AG20443 (cell line): ENCODE measurements at places on chromosomes 12 and 14.

GRCh38 chr14:85587151-85587711 is 57.3 kb downstream of the FLRT2 start:
- DNase-seq = no peak

DNA sequence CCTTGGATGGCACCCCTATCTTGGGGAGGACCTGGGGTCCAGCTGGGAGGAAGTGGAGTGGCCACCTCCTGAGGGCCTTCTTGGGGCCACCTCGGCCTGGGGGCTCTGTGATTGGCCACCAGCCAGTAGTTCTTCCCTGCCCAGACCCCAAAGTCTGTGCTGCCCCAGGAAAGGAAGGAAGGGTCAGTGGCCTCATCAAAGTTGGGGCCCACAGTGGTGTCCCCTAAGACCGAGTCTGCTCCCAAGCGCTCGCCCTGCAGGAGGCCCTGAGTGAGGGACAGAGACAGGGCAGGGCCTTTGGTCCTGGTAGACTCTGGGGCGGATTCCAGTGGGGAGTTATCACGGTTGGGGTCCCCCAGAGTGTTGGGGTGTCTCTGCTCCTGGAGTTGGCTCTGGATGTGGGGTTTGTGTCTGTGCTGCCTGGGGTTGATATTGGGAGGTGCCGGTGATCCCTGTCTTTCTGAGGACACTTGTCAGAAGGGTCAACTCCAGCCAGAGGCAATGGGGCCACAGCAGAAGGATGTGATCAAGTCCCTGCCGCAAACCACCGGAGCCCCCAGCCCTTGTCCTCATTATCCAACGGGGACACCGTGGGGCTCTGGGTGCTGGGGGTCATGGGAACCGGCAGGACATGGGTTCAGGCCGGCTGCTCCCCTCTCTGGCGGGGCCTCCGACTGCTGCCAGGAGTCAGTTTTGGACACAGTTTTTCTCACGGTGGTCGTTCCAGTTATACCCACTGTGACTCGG is 364.3 kb downstream of the TMEM121 start:
- no peak for DNase-seq

DNA sequence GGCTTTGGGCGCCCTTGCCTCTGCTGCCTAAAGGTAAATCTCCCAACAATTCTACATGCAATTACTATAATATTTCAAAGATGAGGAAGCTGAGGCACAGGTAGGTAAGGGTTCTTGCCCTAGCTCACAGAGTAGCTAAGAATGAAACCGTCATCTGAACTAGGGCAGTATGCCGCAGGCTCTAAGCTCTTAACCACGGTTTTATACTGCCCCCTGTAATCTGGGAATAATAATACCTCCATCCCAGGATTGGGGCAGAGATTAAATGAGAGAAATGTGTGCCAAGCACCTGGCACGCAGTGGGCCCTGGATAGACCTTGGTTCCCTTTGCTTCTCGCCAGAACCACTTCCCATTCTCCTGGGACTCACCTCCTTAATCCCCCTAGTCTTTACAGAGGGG is 1.5 kb upstream of the HRK start:
- DNase-seq = peak; percentile 58

GRCh38 chr14:60502541-60502940 is 6.4 kb upstream of the SIX6 start:
- no peak for DNase-seq

DNA sequence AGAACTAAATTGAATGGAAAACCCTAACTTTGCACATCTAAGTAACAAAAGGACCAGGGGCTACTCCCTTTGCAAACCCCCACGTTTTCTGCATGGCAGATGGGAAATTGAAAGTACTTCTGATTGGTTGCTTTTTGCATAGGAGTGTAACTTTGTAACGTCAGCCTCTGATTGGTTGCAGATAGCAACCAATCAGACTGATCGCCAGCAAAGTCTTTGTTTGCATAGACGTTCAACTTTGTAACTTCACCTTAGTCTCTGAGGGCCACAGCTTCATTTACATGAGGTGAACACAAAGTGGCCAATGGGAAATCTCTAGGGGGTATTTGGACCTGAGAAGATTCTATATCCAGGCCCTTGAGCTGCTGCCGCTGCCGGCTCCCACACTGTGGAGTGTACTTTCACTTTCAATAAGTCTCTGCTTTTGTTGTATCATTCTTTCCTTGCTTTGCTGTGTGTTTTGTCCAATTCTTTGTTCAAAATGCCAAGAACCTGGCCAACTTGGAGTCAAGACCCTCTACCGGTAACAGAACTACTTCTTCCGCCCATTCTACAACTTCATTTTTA is 102.5 kb upstream of the PRICKLE1 start:
- no peak for DNase-seq

DNA sequence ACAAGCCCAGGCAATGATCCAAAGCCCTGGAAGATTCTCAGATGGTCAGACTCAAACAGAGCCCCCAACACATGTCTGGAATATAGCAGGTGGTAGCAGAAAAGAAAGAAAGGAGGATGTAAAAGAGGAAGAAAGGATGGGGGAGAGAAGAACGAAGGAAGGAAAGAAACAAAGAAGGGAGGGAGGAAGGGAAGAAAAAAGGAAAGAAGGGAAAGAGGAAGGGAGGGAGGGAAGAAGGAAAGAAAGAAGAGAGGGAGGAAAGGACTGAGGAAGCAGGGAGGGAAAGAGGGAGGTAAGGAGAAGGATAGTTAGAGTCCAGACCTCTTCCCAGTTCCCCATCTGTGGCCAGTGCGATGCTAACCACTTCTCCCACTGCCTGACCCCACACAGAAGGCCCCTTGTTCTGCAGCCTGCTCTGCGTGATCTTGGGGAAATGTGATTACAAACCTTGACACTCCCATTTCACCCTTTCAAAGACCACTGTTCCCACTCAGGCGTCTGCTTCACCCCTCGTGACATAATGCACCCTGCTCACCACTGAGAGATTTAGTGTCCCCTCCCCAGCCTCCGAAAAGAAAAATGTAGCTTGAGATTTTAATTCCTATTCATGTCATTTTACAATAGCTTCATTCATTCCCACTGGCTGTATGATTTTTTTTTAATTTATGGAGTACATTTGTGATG is 357.9 kb downstream of the BCL11B start:
- no peak for DNase-seq

GRCh38 chr14:45939572-45939971 is 686.6 kb upstream of the MIS18BP1 start:
- DNase-seq = no peak

- DNase-seq = no peak
Observed at GRCh38 chr14:104145826-104146601, 7.6 kb downstream of the KIF26A start.

DNA sequence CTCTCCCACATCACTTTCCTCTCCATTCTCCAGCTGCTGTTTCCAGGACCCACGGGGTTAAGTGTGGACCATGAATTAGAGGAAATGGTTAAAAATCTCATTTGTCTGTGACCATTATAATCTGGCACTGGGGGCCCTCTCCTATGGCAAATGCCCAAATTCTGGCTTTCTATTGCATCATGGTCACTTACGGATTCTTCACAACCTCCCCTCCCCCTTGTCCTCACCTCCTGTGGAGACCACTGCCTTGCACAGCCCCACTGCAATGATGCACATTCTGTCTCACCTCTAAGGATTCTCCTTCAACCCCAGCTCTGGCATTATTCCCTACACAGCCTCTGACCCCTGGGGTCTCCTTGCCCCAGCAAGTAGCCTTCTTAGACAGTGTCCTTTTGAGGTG is 18.9 kb downstream of the BCAT1 start:
- no peak for DNase-seq

DNA sequence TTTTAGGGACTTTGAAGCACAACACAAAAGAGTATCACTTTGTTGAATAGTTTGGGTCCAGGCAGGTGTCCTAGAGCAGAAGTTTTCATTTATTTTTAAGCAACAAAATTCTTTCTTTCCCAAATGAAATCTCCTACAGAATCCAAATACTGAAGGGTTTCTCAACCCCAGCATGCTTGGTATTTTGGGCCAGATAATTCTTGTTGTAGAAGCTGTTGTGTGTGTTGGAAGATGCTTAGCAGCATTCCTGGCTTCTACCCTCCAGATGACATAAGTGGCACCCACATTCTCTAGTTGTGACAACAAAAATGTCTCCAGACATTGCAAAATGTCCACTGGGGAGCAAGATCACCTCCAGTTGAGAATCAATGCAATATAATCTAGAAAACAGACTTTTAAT is 97.8 kb downstream of the PRKCH start:
- no peak for DNase-seq

DNA sequence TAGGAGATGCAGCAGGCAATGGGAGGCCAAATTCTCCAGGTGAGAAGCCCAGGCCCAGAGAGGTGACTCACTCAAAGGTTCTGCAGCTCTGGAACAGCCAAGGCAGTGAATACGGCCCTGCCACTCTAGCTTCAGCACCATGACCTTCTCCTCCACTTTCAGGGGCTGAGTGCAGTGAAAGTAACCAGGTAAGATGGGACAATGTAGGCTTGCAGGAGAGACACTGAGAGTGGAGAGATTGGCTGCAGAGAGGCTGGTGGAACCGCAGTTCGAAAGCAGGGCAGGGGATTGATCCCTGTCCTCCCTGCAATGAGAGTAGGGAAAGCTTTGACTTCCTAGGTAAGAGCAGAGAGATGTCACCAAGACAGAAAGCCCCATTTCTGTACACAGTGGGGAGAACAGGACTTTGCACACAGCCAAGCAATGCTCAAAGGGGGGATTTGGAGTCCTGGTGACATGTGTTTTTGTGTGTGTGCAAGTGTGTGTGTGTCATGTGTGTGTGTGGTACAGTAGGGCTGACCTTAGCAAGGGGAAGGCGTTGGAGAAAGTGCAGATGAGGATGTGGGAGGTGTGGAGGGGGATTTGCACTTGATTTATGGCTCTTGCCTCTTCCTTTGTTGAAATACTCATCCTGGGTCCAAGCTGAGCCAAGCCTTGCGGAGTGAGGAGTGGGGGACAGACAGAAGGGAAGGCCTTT is 12.7 kb downstream of the DHRS2 start:
- no peak for DNase-seq

DNA sequence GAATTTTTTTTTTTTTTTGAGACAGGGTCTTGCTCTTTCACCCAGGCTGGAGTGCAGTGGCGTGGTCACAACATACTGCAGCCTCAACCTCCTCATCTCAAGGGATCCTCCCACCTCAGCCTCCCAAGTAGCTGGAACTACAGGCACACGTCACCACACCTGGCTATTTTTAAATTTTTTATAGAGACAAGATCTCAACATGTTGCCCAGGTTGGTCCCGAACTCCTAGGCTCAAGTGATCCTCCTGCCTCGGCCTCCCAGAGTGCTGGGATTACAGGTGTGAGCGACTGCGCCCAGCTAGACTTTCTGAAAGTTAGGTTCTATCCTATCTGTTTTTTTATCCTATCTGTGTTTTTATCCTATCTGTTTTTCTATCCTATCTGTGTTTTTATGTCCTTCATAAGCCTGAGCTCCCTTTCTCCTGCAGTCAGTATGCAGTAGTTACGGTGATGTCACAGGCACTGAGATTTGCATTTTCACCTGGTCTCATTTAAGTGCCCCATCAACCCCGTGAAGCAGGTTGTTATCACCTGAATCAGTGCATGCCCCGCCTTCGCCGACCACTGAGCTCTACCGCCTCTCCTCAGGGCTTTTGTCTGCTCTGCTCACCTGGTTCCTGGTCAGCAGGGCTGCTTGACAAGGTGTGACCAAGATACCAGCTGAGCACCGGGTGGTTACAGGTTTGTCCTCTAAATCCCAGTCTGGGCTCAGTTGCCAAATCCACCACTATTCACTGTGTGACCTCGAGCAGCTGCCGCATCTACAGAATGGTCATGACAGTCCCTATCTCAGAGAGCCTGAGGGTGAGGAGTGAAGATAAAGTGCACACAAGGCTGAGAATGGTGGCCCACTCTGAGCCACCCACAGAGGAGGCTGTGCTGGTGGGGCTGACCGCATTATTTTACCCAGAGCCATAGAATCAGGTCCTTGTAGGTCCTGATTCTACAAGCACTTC is 33.1 kb downstream of the SYNDIG1L start:
- no peak for DNase-seq

- DNase-seq = peak; percentile 81
Observed at GRCh38 chr12:2267703-2268470, 215.1 kb downstream of the CACNA1C start.

GRCh38 chr12:13772264-13772663 is 209.1 kb downstream of the GRIN2B start:
- no peak for DNase-seq

- no peak for DNase-seq
Observed at GRCh38 chr12:123763093-123763492, 992 bp downstream of the DNAH10 start.

DNA sequence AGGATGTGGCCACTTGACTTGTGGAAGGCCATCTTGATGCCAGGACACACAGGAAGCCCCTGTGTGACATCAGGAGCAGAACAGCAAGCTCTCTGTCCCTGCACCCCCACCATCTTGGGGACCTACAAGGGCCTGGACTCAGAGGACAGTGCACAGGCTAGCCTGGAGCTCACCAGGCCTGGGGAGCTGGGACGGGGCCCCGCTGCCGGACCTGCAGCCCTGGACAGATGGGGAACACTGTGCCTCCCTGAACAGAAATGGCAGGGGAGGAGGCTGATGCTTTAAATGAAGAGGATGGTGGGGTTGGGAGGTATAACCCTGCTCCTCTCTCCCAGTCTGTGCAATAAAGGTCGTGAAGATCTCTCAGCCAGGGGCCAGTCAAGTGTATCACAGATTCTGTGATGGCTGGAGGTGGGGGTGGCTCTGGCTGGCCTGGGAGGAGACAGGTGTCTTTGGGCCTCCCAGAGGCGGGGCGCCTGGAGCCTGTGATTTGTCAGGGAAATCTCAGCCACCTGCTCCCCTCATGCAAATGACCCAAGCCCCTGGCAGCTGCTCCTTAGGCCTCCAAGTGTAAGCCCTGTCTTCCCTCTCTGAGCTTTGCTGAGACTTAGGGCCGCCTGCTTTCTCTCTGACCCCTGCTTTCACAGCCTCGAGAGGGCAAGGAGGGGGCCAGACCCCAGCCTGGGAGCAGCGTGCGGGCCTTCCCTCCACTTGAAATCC is 1.1 kb upstream of the GNB3 start:
- DNase-seq = no peak

GRCh38 chr12:119770146-119770545 is 102.2 kb downstream of the PRKAB1 start:
- no peak for DNase-seq

GRCh38 chr14:86333493-86333892 is 803.5 kb downstream of the FLRT2 start:
- DNase-seq = no peak

GRCh38 chr14:82060219-82060618 is 526.6 kb upstream of the SEL1L start:
- DNase-seq = no peak

DNA sequence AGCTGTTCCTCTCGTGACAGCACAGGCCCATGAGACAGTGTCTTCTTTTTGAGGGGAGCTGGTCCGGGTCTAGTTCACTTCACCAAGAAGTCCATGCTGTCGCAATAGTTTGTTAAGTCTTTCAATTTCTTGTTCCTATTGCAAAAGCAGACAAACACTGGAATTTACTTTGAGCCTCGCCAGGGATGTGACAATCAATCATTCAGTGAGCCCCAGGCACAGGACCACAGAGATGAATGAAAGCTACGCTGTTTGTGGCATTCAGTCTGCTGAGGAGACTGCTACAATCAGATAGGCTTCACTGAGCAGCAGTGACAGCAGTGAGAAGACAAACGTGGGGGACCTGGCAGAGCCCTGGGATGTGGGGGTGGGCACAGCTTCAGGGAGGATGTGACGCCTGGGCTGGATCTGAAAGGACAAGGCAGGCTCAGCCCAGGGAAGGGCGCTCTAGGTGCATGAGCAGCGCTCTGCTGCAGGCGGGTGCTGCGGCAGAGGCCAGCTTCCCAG is 35.5 kb downstream of the TCTN1 start:
- DNase-seq = no peak

GRCh38 chr12:8913702-8914032 is 642 bp upstream of the PHC1 start:
- DNase-seq = no peak
